ENCODE measurements at places on chromosomes 7 and 10.
A peak's percentile ranks its signal among the peaks of the same experiment; 100 is the strongest.

DNA sequence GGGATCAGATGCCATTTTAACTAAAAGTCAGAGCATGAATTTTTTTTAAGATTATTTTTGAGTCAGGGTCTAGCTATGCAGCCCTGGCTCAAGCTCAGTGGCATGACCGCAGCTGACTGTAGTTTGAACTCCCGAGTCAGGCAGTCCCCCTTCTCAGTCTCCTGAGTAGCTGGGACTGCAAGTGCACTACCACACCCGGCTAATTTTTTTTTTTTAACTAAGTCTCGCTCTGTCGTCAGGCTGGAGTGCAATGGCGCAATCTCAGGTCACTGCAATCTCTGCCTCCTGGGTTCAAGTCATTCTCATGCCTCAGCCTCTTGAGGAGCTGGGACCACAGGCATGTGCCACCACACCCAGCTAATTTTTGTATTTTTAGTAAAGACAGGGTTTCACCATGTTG, 7.8 kb downstream of the TAS2R41 start:
- DNase-seq = no peak

- no peak for DNase-seq
These were observed 162.5 kb downstream of the SNX10 start for GRCh38 chr7:26454180-26454579.

GRCh38 chr10:23046027-23046426, 49.4 kb upstream of the MSRB2 start:
- peak; percentile 58 for DNase-seq

DNA sequence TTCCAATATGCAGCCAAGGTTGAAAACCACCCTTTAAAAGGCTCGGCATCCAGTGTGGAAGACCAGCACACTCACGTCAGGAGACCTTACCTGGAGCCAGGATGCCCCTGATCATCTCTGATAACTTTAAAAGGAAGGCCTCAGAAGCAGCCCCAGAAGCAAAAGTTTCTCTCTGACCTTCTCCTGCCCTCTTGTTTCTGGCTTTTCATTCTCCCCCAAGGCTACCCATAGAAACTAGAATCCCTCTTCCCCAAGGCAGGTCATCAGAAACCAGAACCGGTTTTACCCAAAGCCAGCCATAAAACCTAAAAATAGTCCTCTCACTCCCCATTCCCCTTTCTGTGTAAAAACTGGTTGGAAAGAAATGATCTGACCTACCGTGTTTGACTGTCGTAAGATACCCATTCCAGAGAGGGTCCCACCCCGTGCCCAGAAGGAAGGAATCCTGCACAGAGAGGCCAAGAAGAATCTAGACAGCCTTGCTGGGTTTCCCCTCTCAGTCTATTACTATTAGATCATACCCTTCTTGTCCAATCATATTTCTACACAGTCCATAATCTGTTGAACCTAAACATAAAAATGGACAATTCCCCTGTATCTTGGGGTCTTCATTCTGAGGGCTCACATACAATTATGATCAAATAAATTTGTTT, 17.5 kb upstream of the TSPAN14 start:
- no peak for DNase-seq

- no peak for DNase-seq
These were observed 8.9 kb upstream of the KCNK18 start for GRCh38 chr10:117188371-117188770.

GRCh38 chr10:4132216-4132556, 347.2 kb upstream of the KLF6 start:
- DNase-seq = no peak

- no peak for DNase-seq
These were observed 82.8 kb downstream of the LRRC18 start for GRCh38 chr10:48856855-48857254.

DNA sequence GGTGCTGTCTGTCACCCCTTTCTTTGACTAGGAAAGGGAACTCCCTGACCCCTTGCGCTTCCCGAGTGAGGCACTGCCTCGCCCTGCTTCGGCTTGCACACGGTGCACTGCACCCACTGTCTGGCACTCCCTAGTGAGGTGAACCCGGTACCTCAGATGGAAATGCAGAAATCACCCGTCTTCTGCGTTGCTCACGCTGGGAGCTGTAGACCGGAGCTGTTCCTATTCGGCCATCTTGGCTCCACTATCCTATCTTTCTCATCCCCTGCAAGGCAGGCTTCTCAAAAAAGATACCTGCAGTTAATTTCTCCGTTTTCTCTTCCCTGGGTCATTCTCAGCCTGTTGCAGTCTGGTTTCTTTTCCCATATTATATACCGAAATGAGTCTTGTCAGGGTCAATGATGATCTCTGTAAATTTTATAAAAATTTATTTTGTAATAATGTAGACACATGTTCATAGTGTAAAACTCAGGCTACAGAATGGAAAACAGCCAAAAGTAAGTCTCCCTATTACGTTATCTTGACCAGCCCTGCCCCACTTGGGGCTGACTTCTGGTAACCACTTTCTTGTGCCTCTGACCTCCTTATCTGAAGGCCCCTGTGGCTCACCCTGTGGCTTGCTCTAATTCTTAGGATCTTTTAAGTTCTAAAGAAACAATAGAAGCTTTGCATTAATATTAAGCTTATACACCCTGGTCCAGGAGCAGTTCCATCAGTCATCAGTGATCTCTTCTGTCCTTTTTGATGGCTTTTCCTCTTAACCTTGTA, 20.7 kb downstream of the BLVRA start:
- DNase-seq = no peak

- no peak for DNase-seq
These were observed 87.4 kb downstream of the CCNY start for GRCh38 chr10:35423505-35424306.

- no peak for DNase-seq
These were observed 175.0 kb downstream of the CTNNA3 start for GRCh38 chr10:67520924-67521520.

DNA sequence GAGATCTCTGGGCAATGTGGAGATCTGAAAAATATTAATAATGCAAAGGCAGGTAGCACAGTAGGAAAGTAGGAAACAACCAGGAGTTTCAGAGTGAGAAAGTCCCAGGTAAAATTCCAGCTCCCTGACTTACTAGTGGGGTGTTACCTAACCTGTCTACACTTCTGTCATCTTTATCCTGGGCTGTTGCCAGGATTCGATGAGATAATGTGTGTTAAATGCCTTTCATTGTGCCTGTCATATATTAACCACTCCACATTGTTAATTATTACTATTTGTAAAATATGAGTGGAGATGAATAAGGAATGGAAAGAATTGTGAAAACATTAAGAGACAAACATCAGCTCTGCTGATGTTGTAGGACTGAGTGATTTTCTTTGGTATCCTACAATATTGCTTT, 50.0 kb upstream of the FRMD4A start:
- no peak for DNase-seq

- DNase-seq = no peak
These were observed 21.3 kb downstream of the RBM17 start for GRCh38 chr10:6110136-6110535.

GRCh38 chr10:62239994-62240393, 28.6 kb downstream of the RTKN2 start:
- no peak for DNase-seq

DNA sequence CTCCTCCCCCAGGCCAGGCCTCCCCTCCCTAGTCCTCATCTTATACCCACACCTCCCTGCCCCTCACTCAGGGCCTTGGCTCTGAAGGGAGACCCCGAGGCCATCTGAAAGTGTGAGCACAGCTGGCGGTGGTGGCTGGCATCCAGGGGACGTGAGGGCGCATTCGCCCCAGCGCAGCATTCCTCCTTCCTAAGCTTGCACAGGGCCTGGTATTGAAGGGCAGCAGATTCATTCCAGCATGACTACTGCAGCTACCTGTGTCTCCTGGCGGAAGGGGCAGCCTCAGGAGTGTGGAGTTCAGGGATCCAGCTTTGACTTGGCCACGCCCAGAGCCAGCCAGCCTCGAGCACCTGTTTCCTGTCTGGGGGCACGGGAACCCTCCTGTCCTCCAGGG, 72.6 kb downstream of the PARP12 start:
- no peak for DNase-seq

- no peak for DNase-seq
These were observed 448.5 kb upstream of the ANKRD30A start for GRCh38 chr10:36676756-36677430.

- DNase-seq = no peak
These were observed 305.2 kb upstream of the PRKCQ start for GRCh38 chr10:6885284-6885683.

- DNase-seq = no peak
These were observed 189.6 kb downstream of the TNS3 start for GRCh38 chr7:47392241-47392759.

GRCh38 chr10:97230146-97230545, 44.4 kb upstream of the SLIT1 start:
- DNase-seq = no peak

GRCh38 chr7:1057416-1058291, 13.3 kb downstream of the GPR146 start:
- DNase-seq = no peak

- DNase-seq = no peak
These were observed 9.2 kb downstream of the NUP42 start for GRCh38 chr7:23191022-23191421.

DNA sequence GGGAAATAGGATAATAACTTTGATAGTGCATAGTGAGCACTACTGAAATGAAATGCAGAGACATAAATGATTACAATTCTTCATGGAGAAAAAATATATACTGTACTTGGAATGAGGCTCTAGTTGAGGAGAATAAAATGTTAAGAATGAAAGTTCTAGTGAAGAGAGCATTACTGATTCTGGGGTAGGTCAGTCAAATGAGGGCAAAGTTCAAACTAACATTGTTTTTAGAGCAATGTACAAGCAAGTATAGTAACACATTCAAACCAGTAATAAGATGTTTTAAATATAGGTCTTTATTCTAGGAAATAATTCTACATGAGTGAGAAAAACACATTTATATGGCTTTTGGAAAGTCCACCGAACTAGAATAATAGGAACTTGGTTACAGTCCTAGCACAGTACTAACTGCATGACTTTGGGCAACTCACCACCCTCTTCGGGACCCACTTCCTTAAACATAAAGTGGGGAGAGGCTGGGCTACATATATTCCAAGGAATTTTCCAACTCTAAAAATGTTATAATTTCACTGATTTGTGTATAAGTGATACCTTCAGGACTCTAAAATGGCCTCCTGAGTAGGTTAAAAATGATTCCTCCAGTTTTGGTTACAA, 86.4 kb downstream of the CDK6 start:
- DNase-seq = no peak

DNA sequence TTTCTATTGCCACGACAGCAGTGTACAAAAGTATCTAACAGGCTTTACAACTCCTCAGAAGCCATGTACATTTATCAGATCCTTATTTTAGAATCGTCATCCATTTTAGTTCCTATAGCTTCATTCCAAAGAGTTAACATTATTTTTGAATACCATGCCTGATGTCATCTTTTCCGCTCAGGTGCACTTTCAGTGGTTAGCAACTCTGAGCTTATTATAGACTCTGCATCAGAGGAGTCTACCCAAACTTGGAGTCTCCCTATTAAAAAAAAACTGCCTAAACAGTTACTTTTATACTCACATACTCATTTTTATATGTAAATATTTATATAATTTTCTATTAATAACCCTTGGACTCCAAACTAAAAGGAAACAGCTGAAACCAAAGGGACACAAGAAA, 31.6 kb upstream of the PRSS37 start:
- DNase-seq = no peak

DNA sequence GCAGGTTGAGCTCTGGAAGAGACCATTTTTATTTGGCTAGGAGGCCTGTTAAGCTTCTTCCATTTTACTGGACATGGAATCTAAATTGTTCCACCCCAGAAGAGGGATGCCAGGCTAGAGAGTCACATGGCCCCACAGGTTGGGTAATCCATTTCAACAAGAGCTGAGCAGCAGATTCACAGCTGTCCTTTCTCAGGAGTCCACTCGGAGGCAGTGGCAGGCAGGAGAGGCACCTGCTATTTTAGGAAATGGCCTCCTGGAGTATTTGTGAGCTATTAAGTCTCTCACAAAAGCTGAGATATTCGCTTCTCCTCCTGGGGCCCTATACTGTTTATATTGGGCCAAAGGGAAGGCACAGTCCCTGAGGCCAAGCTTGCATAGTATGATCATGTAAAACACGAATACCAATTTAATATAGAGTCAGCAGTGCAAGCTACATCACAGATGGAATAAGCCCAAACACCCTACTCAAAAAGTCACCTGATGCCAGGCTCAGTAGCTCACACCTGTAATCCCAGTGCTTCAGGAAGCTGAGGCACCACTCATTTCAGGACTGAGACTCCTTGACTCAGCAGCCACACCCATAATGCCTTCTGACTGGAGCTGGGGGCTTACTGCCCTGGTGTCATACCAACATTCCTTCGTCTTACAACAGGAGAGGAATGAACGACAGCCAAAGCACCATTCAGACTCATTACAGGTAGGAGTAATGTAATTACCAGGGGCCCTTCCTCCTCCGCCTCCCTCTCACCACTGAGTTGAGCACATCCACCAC, 124.1 kb downstream of the LMBR1 start:
- peak; percentile 5 for DNase-seq

DNA sequence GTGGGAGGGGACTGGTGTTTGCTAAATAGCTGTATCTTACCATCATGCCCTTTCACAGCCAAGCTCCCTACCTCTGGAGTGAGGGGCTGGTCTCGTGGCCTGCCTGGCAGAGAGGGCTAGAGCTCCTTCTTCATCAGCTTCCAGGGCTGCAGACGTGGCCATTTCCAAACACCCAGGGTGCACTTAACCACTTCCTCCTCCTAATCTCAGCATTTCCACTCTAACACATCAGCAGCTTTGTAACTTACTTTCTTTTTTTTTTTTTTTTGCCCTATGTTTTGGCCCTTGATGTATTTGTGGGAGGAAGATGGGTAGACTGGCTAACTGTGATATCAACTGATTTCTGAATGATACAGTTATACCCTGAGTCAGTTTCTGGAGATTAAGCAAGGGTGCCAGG, 27.4 kb downstream of the LRRC4 start:
- DNase-seq = no peak

GRCh38 chr7:139570119-139570518, 46.6 kb downstream of the CLEC2L start:
- DNase-seq = no peak

- no peak for DNase-seq
These were observed 9.7 kb downstream of the ITPRIP start for GRCh38 chr10:104328646-104328895.

DNA sequence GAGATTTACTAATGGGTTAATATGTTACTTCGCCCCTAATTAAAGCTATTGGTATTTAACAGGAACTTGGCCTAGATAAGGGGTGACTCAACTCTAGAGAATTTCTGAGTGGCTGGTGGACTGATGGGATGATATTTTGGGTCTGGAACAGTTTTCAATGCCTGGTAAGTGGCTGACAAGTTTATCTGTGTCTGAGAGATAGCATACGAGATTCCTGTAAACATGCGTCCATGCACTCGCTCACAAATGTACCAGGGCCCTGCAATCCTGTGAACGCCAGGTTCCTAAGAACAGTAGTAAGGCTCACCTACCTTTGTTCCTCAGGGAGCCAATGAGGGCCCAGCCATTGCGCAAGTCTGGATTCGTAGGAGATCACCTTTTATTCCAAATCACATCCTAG, 683.8 kb upstream of the ANKRD30A start:
- DNase-seq = no peak

- DNase-seq = no peak
These were observed 1.2 kb downstream of the LGI1 start for GRCh38 chr10:93758891-93759410.

- peak; percentile 25 for DNase-seq
These were observed 66.8 kb upstream of the KIF5B start for GRCh38 chr10:32123021-32123420.

- no peak for DNase-seq
These were observed 33.0 kb downstream of the WIPF3 start for GRCh38 chr7:29839302-29839701.
